ENCODE measurements at places on chromosomes 2 and 18.

DNA sequence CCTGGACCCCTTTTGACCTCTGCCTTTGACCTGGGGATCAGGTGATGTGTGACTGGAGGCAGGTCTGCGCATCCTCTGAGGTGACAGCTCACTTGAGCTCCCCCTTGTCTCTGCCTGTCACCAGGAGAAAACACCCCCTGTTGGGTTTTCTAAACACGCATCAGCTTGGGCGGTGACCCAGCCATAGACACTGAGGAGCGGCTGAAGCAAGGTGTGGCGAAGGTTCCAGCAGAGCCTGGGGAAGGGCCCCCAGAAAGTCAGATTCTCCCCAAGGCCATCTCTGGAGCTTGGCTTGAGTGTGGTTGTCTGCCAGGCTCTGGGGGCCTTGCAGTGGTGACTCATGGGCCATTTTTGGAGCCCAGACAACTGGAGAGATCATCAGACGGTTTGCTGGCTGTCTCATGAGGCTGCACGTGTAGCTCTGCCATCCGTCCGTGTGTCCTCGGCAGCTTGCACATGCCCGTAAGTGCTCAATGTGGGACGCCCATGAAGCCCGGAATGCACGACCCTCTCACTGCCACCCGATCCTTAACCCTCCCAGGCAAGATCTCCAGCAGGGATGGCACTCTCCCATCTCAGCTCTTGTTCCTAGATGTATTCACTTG is 29.4 kb downstream of the SIX3 start:
- DNase-seq, result no peak

- no peak for DNase-seq
These were observed 76.3 kb downstream of the ACTR3 start for GRCh38 chr2:113966171-113966570.

GRCh38 chr2:33073018-33073417 is 126.3 kb downstream of the LTBP1 start:
- DNase-seq, result no peak

GRCh38 chr2:100235581-100235980 is 86.7 kb downstream of the LONRF2 start:
- DNase-seq, result no peak

DNA sequence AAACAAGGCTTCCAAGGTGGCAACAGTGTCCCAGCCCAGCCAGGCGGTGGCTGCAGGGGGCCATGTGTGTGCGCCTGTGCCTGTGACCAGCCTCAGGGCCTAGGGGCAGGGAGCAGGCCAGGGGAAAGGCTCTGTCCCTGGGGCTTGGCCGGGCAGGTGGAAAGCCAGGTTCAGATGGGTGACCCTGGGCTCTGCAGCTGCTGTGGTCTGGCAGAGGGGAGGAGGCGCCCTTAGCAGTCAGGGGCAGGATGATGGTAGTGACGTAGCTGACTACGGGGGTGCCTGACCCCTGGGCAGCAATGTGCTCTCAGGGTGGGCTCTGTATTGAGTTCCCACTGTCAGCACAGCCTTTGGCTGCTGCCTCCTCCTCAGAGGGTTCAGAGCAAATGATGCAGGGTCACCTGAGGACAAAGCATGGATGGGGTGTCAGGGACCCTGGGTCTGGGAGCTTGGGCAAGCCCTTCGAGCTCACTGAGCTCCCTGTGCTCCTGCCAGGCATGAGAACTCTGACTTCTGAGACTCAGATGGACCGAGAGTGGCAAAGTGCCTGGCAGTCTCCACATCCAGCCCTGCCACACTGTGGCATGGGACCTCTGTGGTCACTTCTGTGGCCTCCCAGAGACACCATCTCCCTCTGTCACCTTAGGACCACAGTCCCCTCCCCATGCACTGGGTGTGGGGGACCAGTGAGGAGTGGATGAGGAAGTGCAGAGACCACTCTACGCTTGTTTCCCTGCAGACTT is 56.6 kb upstream of the ALPP start:
- peak; percentile 10 for DNase-seq

DNA sequence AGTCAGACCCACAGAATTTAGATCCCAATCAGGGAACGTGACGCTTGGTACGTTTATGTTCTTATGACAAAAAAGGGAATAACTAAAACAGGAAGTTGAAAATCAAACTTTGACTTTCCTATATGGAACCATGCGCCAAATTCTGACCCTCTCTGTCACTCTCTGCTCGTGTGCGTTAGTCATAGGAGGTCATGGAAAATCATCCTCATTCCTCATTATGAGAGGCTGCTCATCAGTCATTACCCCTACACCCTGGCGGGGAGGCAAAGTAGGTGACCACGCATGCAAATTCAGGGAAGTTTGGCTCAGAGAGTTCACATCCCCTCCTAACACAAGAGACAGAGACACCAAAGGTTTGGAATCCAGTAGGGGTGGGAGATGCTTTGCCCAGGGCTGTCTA is 15.5 kb downstream of the IL1F10 start:
- no peak for DNase-seq

DNA sequence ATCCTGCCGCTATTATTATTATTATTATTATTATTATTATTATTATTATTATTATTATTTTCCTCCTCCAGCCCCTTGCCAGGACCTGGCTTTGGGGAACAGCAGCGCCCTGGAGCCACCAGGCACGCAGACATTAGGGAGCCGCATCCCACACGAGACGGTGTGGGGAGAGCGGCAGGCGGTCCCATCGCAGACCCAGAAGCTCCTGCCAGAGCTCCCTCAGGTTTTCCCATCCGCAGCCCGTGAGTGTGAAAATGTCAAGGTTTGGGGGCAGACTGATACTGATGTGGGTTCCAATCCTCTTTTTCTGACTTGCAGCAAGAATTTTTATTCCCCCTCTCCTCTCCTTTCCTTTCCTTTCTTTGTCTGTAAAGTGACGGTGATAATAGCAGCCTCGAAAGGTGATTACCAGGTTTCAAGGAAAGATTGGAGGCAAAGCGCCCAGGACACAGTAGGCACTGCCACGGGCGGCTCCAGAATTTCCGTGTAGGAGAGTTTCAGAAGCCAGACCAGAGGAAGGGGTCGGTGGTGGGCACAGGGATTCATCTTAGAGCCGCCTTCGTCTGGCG is 816 bp downstream of the SCTR start:
- DNase-seq, result no peak

DNA sequence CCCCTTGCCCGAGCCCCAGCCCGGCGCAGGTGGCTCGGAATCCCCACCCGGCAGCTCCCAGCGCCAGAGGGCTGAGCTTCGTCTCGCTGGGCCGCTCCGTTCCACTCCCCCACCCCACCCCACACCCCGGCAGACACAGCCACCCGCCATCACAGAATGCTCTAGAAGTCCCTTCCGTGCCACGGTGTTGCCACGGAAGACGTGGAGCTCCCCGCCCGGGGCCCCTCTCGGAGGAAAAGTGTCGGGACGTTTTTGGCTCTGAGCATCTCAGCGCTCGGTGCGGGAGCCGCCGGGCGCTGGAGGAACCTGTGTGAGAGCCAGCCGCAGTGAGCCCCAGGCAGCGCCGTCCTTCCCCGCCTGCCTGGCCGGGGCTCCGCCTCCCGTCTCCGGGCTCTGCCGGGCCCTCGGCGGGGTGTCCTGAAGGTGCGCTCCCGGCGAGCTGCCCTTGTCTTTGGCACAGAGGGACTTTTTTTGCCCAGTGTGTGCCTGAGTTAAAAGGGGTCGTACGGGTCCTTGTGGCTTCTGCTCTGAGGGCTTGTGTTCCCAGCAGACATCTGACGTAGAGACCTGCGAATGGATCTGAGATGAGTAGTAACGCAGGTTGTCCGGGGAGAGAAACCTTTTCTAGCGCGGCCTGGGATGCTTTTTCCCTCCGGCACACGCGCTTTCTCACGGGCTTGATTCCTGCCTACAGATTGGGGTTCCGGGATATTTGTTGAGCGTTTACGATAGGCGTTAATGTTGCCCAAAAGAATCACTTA is 1.8 kb downstream of the ZCCHC2 start:
- DNase-seq, result peak; percentile 65

GRCh38 chr2:109428841-109429566 is 184.8 kb downstream of the SEPTIN10 start:
- DNase-seq, result no peak

DNA sequence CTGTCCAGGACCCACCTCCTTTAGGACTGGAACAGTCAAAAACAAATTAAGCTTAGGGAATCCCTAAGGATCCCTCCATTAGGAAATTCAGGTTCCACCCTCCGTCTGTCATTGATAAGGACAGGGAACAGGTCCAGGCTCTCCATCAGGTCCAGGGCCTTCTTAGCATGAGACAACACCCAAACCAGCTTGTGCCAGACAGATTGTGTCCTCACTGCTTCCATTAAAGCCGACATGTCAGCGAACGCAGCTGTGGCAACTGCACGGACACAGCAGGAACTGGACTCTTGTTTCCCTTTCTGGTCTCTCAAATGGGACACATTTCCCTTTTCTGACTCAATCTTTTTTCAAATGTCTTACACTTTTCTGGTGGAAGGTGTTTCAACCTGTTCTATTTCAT is 81.4 kb downstream of the BCL11A start:
- DNase-seq, result peak; percentile 43

- no peak for DNase-seq
These were observed 396.5 kb downstream of the CCDC85A start for GRCh38 chr2:56580242-56580641.

- DNase-seq, result no peak
These were observed 106.1 kb upstream of the ALKAL2 start for GRCh38 chr2:393711-394696.

GRCh38 chr2:223054193-223054781 is 2.3 kb downstream of the KCNE4 start:
- DNase-seq, result peak; percentile 75

- DNase-seq, result no peak
These were observed 17.1 kb downstream of the MXD1 start for GRCh38 chr2:69931832-69932595.

DNA sequence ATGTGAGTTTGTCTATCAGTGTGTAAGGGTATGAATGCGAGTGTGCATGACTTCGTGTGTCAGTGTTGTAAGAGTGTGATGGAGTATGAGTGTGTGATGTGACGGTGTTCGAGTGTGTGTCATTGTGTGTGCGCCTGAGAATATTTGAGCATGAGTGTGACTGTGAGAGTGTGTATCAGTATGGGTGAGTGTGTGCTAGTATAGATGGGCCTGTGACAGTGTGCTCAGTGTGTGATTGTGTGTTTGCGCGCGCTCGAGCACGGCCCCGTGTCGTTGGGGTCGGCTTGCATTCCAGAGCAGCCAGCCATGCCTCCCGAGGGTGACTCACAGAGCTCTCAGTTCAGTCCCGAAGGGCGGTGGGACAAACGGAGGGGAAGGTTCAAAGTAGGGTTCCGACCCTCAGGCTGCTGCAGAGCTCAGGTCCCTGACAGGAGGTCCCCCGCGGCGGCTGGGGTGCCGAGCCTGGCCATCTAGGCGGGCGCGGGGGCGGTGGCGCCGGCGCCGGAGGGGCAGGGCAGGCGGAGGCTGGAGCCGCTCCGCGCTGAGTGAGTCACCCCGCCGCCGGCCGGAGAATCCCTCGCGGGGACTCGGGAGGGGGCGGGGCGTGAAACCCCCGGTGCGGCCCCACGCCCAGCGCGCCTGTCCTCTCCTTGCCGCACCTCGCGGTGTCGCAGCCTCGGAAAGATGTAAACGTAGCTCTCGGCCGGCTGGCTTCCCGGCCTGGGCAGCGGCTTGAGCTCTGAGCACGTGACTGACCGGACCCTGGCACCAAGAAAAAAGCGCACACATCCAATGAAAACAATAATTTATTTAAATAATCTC is 3.8 kb downstream of the DLX2 start:
- no peak for DNase-seq

- no peak for DNase-seq
These were observed 487.0 kb downstream of the SLC4A3 start for GRCh38 chr2:220114443-220114842.

- DNase-seq, result no peak
These were observed 6.2 kb downstream of the PXDN start for GRCh38 chr2:1738163-1738562.

- no peak for DNase-seq
These were observed 53.5 kb upstream of the PGAP1 start for GRCh38 chr2:196980001-196980400.

- DNase-seq, result no peak
These were observed 30.3 kb upstream of the B3GNT7 start for GRCh38 chr2:231364961-231365810.

DNA sequence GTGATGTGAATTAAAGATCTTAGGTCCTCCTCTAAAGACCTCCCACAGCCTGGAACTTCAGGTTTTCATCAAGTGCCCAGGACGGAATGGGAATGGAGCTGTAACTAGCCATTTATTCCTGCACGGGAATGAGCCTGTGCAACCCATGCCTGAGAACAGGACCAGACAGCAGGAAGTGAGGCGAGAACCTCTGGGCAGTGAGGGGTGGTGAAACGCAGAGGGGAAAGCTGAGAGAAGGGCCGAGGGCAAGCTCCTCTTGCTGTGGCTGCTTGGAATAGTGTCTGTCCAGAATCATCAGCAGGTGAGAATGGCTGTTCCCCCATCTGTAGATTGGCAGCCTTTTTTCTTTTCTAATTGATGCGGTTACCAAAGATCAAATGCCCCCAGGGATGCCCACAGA is 4.8 kb upstream of the RALB start:
- no peak for DNase-seq

DNA sequence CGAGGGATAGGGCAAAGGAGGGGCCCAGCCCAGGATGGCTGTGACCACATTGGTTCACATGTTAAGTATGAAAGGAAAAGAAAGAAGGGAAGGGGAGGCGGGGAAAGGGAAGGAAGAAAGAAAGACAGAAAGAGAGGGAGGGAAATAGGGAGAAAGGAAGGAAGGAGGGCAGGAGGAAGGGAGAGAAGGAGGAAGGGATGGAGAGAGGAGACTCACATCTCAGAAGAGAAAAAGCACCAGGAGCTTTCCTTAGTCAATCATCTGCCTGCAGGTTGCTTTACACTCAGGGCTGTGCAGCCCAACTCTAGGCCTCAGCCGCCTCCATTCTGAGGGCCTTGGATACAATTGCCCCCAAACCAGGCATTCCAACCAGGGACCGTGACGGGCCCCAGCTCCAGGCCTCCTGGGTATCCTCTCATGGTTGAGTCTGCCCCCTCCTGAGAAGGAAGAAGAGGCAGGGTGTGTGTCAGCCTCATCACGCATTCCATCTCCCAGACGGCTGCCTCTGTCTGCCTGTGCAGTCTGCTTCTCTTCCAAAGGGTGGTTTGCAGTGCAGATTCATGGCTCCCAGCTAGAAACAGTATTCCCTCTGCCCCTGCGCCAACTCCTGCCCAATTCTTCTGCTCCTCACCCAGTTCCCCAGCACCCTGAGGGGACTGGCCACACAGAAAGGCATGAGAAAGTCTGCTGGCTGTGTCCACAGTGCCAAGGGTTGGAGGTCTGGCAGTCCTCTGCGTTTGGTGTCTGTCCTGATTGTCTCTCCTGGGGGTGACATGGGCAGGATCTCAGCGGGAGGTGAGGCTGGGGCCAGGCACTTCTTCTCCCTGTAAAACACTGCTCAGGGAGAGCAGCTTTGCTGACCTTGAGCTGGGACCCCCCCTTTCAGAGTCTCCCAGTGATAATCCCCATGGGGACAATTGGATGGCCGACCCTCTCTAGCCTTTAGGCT is 163.3 kb downstream of the SMAD7 start:
- DNase-seq, result peak; percentile 9

- DNase-seq, result no peak
These were observed 24.0 kb upstream of the CCBE1 start for GRCh38 chr18:59721211-59721610.

Data from left ventricle myocardium inferior (tissue), 1 donor.